ENCODE measurements at places on chromosomes 1 and 21.
A peak's percentile ranks its signal among the peaks of the same experiment; 100 is the strongest.

DNA sequence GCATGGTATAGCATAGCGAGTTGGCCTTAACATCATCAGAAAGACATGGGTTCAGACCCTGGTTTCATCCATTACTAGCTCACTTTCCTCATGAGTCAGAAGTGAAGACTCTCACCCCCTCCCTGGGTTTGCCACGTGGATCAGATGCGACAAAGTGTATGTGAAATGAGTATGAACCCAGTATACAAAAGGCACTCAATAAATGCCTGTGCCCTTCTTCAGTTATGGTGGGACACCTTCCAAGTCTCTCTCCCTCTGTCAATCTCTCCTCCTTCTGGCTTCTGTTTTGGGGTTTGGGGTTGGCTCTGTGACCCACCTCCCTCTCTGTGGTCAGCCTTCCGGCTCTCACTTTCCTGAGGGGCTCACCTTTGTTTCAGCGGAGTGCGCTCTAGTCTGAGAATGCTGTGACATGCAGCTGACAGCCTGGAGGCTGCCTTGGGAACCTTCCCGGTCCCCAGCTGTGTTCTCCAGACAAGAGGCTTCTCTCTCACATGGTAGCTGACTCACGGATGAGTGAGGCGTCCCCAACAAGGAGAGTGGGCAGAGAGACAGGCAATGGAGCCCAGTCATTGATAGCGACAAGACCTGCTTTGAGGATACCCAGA is 155.0 kb upstream of the EDN2 start:
- peak; percentile 74 for DNase-seq

DNA sequence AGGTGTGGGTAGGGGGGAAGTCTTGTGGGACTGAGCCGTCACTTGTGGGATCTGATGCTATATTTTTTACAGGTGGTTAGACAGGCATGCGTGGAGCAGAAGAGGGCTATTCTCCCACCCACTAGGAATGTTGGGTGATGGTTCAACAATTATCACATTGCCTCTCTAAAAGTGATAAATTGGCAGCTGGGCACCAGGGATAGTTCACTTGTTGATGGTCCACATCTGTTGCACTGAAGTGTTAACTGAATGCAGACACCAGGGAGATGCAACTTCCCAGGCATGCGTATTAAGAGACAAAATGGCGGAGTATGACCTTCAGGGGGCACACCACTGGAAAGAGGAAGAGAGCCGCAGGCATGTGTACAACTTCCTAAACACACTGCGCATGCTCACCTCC is 193.3 kb upstream of the TNR start:
- no peak for DNase-seq

- no peak for DNase-seq
Measured at GRCh38 chr21:35349376-35350080, 300.4 kb upstream of the RUNX1 start.

- no peak for DNase-seq
Measured at GRCh38 chr1:26717017-26717491, 21.2 kb downstream of the ARID1A start.

- DNase-seq, result peak; percentile 79
Measured at GRCh38 chr1:206923009-206923960, 1.5 kb upstream of the FCMR start.

DNA sequence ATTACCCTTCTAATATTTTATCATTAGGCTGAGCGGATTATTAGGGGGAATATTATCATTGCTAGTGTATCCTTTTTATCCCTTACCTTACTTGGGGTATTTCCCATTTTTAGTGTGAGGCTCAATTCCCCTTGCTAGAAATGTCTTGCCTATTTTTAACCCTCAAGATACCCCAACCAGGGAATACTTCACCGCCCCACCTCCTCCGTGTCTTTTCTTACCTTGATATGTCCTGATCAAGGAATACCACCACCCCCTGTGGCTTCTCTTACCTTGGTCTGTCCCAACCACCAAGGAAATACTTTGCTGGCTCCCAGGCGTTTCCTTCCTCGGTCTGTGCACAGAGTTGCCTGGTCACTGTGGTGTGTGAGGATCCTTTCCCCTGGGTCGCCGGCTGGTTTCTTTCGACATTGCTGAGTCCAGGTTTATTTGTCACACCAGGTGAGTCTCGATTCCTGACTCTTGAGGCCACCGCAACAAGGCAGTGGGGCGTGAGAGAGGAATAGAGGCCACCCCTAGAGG is 57.8 kb downstream of the SERINC2 start:
- DNase-seq, result no peak

DNA sequence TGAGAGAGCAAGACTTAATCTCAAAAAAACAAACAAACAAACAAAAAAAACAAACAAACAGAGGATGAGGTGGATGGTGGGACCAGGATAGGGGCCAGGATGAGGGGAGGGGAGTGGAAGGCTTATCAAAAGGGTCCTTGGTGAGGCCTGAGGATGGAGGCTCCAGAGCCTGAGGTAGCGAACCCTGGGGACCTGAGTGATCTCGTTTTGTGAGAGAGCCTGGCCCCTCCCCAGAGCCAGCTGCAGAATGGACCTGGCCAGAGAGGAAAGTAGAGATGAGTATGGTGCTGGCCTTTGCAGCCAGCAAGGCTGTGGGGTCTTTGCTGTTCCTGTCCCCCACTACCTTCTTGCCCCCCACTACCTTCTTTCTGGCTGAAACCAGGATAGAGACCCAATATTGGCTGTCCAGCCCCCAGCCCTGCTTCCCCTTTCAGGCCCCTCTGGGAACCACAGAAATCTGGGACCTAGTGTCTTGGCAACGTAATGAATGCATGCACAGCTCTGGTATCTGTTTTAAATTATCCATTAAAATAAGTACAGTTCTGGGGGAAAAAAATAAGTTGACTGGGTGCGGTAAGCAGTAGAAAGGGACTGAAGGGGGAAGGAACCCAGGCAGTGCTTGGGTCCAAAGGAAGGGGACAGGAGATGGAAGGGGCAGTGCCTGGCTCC is 1.1 kb upstream of the LMNA start:
- DNase-seq, result no peak

- no peak for DNase-seq
Measured at GRCh38 chr1:244242446-244242845, 191.4 kb downstream of the ZBTB18 start.

- DNase-seq, result peak; percentile 14
Measured at GRCh38 chr1:219422811-219423598, 189.9 kb downstream of the ZC3H11B start.

GRCh38 chr1:40776236-40777072 is 7.1 kb upstream of the KCNQ4 start:
- no peak for DNase-seq

- no peak for DNase-seq
Measured at GRCh38 chr1:147171399-147172167, 687 bp downstream of the PRKAB2 start.

DNA sequence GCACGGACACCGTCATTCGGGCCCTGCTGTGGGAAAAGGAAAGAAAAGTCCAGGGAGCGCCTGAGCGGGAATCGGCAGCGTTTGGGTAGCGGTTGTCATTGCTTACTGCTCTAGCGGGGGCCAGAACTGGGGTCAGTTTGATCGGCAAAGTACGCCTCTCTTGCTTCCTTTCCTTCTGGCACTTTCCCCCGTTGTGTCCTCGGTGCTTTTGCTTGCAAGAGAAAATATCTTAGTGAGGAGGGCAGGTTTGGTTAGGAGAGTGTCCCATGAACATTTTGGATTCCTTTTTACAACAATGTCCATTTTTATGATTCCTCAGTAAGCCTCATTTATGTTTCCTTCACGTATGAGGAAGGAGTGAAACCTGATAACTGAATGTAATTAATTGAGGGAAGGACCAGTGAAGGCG is 670 bp downstream of the ST3GAL3 start:
- DNase-seq, result no peak

GRCh38 chr1:12424087-12424529 is 193.9 kb downstream of the DHRS3 start:
- no peak for DNase-seq

GRCh38 chr1:25062621-25063255 is 132.7 kb upstream of the RUNX3 start:
- no peak for DNase-seq

GRCh38 chr1:67317803-67318202 is 10.1 kb downstream of the IL12RB2 start:
- DNase-seq, result peak; percentile 36

DNA sequence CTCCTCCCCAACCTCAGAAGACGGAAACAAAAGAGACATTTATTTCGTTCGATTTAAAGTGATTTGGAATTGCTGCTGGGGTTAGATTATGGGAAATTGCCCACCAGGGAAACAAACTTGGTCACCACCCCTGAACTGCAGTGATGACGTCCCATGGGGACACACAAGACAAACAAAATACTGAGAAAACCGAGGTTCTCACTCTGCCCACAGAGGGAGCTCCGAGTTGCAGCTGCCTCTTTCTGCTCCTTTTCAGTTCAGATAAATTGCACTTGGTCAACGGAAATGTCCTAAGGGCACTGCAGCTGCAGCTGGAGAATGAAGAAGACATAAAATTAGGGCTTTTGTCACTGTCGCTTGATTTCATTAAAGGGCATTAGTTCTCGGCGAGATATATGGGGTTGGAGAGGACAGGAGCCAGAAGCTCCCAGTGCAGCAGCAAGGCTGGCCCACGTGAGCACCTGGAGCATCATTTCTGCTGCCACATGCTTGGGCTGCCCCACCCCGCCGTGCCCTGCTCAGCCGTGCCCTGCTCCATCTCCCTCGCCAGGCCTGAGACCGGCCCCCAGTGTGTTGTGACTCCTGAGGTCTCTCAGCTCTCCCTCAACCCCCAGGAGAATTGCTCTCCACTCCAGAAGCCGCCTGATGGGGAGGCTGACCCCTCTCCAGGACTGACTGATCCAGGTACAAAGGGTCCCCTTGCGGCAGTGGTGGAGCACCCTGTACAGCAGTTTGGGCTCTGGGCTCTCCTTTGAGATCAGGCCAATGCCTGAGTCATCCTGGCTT is 231.7 kb upstream of the AJAP1 start:
- no peak for DNase-seq

GRCh38 chr1:9912264-9912936 is 2.3 kb upstream of the CTNNBIP1 start:
- DNase-seq, result no peak

DNA sequence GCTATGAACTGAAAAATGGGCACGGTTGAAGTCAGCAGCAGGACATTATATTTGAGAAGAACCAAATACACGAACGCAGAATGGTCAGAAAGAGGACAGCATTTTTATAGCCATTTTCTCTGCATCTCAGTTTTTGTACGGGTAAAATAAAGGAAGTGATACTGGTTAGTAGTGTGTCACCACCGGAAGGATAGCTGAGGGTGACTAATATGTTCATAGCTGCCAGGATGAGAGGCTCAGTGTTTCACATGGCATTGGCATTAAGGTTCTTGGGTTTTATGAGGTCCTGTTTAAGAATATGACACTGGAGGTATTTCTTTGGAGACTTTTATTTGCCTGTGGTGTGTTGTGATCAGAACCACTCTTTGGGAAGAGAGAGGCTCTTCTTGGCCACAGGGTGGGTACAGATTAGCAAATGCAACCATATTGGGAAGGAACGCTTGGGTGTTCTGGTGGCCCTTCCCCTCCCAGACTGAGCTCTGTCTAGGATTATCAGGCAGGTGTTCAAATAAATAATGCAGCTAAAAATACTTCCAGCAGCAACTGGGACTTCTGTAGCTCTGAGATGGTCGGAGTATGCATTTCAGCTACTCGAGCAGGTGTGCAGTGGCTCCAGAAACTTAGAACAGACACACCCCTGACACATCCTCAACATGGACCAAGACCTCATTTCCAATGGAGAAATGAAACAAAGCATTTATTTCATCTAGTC is 158.2 kb downstream of the PBX1 start:
- DNase-seq, result no peak

GRCh38 chr1:32665915-32666314 is 14.9 kb downstream of the RBBP4 start:
- DNase-seq, result no peak

DNA sequence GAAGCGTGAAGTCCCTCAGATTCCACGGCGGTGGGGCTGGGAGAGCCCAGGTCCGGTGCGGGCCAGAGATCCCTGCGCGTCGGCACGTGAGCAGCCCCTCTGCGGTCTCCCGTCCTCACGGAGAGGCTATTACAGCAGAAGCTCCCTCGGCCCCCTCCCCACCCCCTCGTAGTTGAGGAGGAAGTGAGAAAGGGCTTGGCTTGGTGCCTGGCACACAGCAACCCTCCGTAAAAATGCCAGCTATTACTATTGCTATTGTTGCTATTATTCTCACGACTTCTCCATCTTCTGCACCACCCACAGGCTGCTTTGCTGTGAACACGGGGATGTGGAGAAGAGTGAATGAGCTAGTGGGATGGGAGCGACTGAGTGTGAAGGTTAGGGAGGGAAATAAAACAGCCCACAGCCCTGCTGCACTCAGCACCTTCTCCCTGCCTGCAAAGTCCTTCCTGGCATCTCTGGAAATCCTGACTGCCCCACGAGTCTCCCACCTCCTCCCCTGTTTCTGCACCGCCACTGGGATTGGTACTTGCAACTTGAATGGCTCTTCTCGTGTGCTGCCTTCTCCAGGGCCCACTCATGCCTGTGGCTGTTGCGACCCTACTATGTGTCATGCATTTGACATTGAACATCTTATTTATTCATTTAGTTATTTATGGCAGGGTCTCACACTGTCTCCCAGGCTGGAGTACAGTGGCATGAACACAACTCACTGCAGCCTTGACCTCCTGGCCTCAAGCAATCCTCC is 26.6 kb downstream of the ZBTB18 start:
- DNase-seq, result no peak

GRCh38 chr1:59827055-59827643 is 12.4 kb downstream of the HOOK1 start:
- no peak for DNase-seq

- no peak for DNase-seq
Measured at GRCh38 chr1:176552999-176553398, 90.0 kb downstream of the PAPPA2 start.

GRCh38 chr1:21295002-21295401 is 4.7 kb upstream of the ECE1 start:
- DNase-seq, result peak; percentile 65

- no peak for DNase-seq
Measured at GRCh38 chr21:46527801-46528200, 69.1 kb downstream of the DIP2A start.

DNA sequence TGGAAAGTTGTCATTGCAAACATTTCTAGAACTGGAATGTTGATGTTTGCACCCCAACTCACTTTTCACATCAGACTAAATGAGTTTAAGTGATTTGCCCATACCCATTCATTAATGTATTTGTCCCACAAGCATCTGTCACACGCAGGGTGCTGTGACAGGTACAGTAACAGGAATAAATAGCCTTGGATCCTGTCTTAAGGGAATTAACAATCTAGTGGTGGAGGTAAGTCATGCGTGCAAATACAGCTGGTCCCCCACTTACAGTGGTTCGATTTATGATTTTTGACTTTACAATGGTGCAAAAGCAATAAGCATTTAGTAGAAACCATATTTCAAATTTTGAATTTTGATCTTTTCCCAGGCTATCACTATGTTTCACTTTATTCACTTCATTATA is 17.5 kb upstream of the PRDM2 start:
- no peak for DNase-seq

- no peak for DNase-seq
Measured at GRCh38 chr1:27618341-27619082, 14.6 kb upstream of the AHDC1 start.

DNA sequence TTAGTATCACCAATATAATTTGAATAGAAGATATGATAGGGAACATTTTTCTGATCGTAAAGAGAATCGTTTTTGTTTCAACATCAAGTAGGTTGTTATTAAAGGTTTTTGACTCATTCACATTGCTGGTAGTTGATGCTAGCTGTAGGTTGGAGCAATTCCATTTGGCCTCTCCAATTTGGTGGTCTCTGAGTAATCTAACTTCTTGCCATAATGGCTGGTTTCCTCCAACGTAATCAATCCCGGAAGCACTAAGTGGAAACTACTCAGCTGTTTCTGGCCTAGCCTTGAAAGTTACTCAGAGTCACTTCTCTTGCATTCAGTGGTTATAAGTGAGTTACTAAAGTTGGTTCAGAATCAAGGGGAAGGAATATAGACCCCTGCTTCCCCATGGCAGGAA is 26.0 kb downstream of the RCOR3 start:
- no peak for DNase-seq
